ENCODE measurements at places on chromosomes 6 and 20.

- no peak for DNase-seq
Observed at GRCh38 chr20:18223409-18223808, 64.9 kb upstream of the ZNF133 start.

DNA sequence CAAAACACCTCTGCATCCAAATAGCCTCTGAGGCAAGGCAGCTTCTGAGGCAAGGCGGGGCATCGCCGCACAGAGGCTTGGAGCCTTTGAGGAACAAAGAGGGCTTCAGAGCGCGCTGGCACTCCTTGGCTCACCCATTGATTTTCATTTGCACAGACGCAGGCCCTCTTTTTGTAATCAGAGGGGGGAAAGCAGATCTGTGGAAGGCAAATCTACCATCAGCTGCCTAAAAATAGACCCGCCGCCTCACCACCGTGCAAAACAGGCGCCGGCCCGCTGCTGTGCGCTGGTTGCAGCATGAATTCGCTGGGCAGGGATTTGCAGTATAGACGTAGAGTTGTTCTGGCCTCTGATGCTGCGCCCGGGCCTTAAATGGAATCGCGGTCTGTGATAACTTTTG, 69.9 kb upstream of the STMND1 start:
- DNase-seq = no peak

DNA sequence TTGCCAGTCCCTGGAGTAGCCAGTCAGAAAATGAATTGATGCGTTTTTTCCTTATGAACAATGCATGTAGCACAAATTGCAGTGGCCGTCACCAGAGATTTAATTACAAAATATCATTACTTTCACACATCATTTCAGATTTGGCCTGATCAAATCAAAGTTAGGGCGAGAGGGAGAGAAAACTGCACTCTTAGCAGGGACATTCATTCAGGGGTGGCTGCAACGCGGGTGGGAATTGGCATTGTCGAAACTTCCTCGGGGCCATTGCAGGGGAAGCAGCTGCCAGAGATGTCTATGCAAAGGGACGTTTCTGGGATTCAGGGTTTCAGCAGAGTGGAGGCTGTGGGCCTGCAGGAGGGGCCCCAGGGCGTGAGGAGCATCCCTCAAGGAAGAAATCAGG, 76.5 kb upstream of the TOP1 start:
- DNase-seq = no peak

- DNase-seq = no peak
Observed at GRCh38 chr6:22921828-22922227, 352.5 kb downstream of the HDGFL1 start.

- DNase-seq = no peak
Observed at GRCh38 chr6:183668-184067, 108.6 kb upstream of the DUSP22 start.

DNA sequence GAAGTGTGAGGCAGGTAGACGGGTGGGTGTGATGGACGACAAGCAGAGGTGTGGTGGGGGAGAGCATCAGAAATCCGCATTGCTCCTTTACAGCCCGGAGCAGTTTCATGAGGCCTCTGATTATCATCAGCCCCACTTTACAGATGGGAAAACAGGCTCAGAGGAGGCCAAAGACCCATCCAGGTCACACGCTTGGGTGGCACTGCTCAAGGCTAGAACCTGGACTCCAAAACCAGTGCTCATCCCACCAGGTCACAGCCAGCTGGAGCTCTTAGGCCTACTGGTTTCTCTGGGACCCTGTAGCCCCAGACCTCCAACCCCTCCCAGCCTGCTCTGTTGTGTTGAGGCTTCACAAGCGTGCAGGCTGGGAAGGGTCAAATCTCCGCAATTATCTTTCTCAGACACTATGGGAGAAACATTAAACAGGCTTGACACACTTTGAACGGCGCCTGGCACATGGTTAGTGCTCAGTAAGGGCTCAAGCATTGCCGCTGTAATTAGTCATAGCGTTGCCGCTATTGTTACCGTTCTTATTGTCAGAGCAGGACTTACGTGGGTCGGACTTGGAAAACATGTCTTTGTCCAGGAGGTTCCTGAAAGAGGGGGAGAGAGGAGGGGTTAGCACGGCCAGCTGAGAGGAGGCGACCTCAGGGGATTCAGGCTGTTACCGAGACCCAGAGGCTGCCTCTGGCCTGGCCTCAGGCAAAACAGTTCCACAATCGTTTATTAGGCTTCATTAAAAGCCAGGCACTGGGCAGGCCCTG, 16.6 kb downstream of the CPNE5 start:
- no peak for DNase-seq

GRCh38 chr6:14429396-14429795, 311.8 kb downstream of the CD83 start:
- DNase-seq = no peak

GRCh38 chr6:91106083-91106482, 519.2 kb upstream of the MAP3K7 start:
- no peak for DNase-seq

GRCh38 chr6:116352515-116353471, 18.0 kb upstream of the DSE start:
- no peak for DNase-seq

DNA sequence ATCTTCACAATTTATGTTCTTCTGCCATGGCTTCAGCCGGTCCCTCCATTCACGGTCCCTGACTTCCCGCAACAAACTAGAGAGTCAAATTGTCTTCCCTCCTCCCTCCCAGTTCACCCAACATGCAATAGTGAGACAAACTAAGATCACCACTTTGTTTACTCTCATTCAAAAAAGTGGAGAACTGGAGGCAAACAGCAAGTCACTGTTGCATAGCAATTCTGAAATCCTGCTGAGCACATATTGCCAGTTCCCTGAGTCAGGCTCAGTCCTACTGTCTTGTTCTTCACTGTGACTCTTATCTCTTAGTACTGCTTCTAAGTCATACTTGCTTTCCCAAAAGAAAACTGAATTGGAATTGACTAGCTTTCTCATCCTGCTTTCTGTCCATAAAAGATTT, 287.2 kb upstream of the SASH1 start:
- DNase-seq = no peak

GRCh38 chr6:132498638-132499037, 14.3 kb downstream of the STX7 start:
- no peak for DNase-seq

DNA sequence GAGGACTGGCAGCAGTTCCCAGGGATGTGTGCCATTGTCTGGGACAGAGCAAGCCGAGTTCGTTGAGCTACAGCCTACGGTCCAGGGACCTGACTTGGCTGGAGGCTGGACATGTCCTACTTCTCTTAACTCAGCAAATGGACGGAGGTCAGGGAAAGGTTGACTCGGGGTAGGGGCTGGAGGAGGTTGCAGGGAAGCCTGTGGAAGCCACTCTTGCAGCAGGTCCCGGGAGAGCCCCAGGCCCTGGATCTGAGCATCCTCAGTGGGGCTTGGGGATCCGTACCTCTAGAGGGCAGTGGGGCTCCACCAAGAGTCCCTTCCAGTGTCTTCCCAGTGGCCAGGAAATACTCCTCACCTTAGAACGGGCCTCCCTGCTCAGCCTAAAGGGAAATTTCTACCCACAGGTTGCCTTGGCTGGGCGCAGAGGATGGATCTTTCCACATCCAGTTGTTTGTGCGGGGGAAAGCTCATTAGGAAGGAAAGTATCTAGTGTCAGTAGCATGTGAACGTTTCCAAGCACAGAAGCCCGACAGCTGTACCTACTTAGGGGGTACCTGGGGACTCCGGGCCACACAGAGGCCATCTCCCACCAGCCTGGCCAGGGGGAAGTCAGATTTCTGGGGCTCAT, 170.2 kb downstream of the NFATC2 start:
- DNase-seq = peak; percentile 77

DNA sequence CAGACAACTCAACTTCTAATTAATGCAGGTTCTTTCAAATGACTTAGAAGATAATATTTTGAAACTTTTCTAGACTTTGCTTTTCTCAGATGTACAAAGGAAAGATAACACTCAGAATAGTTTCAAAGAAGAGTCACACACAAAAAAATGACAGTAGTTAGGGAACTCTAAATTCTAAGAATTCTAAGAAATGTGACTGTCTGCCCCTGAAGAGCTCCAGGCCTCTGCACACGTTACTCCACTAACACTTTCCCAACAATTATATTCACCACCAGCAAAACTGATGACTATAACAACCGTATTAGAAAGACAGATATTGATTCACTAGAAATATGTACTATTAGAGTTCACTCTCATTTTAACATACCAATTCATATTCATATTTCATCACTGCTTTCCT, 133.3 kb upstream of the SMLR1 start:
- no peak for DNase-seq

GRCh38 chr6:4381381-4381780, 246.0 kb upstream of the ECI2 start:
- DNase-seq = no peak

DNA sequence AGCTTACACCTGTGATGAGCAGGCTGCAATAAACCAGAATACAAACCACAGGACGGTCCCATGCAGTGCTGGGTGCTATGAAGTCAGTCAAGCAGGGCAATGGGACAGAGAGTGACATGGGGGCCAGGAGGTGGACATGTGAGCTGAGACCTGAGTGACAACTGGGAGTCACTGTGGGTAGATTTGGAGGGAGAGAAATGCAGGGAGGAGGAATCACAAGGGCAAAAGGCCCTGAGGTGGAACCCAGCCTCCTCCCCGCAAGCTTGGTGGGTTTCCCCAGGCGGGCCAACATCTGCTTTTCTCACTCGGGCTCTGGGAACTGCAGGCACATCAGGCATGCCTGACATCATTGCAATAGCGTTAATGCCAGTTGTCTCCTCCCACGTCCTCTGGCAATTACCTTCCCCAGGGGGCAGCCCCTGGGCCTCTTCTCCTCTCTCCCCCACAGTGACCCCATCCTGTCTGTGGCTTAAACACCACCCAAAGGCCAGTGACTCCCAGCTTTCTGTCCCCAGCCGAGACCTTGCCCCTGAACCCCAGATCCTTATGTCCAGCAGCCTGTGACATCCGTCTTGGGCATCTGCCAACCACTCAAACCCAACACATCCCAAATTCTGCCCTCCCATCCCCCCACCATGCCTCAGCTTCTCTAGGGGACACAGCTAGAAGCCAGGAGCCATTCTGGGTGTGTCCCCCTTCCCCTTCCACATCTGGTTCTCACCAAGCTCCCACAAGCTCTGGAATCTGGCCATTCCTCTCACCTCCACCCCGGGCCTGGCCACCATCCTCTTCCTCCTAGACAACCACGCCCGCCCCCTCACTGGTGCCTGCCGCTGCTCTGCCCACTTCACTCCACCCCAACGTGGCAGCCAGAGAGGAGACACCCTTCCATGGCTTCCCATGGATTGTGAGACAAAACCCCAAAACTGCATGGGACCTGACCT, 28.2 kb downstream of the PDRG1 start:
- no peak for DNase-seq

DNA sequence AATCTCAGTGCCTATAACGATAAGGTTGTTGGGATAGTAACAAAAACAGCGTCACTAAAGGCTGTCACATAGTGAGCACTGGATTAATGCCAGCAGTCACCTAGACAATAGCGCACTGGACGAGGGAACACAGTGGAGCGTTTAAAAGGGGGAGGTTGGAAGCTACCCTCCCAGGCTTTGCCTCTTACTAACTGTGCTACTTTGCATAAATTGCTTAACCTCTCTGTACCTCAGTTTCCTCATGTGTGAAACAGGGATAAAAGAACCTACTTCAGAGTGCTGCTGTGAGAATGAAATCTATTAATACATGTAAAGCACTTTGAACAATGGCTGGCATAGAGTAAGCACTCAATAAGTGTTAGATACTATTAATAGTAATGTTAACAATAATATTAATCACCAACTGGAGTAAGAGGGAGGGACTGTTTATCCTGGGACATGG, 10.5 kb downstream of the BCL2L1 start:
- DNase-seq = no peak

GRCh38 chr6:1473166-1473565, 83.8 kb downstream of the FOXF2 start:
- no peak for DNase-seq

- peak; percentile 46 for DNase-seq
Observed at GRCh38 chr20:41142245-41142644, 4.9 kb downstream of the PLCG1 start.

DNA sequence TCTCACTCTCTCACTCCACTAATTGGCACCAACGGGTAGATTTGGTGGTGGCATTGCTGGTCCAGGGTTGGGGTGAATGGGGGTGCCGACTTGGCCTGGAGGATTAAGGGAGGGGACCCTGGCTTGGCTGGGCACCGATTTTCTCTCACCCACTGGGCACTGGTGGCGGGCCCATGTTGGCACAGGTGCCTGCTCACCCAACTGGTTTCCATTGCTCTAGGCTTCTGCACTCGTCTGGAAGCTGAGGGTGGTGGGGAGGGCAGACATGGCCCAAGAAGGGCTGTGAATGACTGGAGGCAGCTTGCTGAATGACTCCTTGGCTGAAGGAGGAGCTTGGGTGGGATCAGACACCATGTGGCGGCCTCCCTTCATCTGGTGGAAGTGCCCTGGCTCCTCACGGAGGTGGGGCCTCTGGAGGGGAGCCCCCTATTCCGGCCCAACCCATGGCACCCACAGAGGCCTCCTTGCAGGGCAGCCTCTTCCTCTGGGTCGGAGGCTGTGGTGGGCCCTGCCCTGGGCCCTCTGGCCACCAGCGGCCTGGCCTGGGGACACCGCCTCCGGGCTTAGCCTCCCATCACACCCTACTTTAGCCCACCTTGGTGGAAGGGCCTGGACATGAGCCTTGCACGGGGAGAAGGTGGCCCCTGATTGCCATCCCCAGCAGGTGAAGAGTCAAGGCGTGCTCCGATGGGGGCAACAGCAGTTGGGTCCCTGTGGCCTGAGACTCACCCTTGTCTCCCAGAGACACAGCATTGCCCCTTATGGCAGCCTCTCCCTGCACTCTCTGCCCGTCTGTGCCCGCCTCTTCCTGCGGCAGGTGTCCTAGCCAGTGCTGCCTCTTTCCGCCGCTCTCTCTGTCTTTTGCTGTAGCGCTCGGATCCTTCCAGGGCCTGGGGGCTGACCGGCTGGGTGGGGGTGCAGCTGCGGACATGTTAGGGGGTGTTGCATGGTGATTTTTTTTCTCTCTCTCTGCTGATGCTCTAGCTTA, 11.2 kb downstream of the VEGFA start:
- no peak for DNase-seq
